G401 (cell line): ENCODE measurements at places on chromosomes 4 and X.
A peak's percentile ranks its signal among the peaks of the same experiment; 100 is the strongest.

DNA sequence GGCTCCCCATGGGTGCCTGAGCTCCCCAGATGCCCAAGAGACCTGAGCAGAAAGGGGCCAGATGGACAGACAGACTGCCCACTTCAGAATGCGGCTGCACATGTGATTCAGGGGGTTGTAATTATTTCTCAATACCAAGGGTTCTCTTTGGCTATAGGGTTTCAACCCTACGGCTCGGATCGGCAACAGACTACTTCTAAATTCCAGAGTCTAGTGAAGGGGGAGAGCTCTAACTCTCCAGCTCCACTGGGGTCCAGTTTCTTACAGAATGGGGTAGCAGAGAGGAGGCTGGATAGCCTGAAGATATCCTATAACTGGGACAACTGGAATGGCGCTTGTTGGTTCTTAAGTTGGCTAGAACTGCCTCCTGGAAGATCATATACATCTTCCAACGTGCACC is 136.3 kb downstream of the MGST2 start:
- DNase-seq = no peak

GRCh38 chrX:11351375-11352295 is 58.4 kb downstream of the AMELX start:
- DNase-seq = peak; percentile 1

- no peak for DNase-seq
Observed at GRCh38 chr4:143135358-143135757, 49.4 kb upstream of the USP38 start.

GRCh38 chr4:16136311-16136710 is 52.5 kb upstream of the PROM1 start:
- no peak for DNase-seq

- DNase-seq = no peak
Observed at GRCh38 chr4:190015538-190016368, 11.3 kb downstream of the FRG2 start.

- no peak for DNase-seq
Observed at GRCh38 chr4:105765690-105766407, 57.3 kb downstream of the GSTCD start.
